Activated naive CD8-positive, alpha-beta T cell treated with anti-CD3 and anti-CD28 coated beads, Interleukin-2, amount 10 ng/mL, durations not matched to agents 7 days and 5 days (primary cell): ENCODE measurements at places on chromosomes 2 and 18.
A peak's percentile ranks its signal among the peaks of the same experiment; 100 is the strongest.

DNA sequence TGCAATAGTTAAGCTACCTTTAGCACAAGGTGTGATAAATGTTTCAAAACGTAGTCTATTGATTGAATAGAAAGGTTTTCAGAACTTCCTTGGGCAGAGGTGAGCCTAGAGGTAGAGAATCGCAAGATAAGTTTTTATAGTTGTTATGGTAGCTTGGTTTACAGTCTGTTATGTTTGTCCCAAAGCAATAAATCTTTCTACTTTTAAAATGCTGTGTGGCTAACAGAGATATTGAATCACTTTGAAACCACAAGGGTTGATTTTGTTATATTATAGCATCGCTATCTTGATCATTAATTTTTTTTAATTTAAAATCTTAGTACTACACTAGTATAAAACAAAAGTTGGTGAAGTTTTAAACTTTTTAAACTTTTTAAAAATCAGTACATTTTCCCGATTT is 126.7 kb downstream of the TMEM182 start:
- DNase-seq: no peak

DNA sequence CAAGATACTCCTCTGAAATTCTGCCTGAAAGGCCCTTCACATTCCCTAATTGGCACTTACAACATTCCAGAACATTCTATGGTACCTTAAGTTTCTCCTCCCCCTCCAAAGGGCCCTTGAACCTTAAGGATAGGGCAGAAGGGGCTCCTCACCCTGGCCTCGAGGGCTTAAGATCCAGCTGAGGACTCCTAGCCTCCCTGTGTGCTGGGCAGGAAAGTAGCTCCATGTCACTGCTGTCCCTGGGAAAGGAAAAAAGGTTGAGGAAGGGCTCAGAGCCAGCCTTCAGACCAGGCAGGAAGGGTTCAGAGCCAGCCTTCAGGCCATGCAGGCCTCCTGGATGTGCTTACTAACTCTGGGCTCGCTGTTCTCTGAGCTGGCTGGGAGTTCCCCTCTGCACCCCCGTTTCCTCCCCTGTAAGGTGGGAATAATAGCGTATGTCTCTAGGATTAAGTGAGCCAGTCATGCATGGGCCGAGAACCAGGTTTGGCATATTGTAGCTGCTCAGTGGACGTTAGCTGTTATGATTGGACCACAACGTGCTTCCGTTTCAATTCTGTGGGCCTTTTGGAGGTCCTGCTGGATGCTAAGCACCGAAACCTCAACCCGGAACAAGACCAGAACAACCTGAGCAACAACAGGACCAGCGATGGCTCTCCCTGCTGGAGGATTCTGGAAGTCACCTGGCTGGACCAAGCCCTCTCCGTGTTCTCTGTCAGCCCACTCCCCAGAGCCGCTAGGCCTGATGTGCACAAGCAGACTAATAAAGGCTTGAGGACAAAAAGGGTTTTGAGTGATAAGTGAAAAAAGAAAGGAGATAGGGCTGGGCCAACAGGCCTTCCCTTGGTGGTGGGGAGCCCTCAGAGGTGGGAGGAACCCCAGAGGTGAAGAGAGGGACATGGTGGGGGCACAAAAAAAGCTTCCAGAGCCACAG is 1.0 kb upstream of the B3GNT7 start:
- DNase-seq: no peak

DNA sequence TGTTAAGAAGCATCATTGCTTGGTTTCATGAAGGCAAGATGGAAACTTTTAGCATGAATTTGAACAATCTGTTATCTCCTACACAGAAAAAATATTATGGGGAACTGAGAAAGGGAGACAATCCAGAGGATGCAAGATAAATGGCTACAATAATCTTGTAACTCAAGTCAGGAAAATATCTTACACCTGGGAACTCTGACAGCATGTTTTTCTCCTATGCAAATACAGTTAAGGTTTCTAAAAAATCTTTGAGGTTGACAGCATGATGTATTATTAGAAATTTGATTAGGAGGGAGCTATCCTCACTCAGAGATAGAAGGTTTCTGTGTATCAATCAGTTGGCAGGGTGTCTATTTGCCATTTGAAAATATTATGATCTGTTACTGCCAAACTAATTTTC is 75.6 kb downstream of the GPD2 start:
- DNase-seq: no peak

- no peak for DNase-seq
Observed at GRCh38 chr2:165886487-165887146, 67.0 kb downstream of the TTC21B start.

GRCh38 chr2:20624156-20624883 is 26.6 kb downstream of the HS1BP3 start:
- no peak for DNase-seq

DNA sequence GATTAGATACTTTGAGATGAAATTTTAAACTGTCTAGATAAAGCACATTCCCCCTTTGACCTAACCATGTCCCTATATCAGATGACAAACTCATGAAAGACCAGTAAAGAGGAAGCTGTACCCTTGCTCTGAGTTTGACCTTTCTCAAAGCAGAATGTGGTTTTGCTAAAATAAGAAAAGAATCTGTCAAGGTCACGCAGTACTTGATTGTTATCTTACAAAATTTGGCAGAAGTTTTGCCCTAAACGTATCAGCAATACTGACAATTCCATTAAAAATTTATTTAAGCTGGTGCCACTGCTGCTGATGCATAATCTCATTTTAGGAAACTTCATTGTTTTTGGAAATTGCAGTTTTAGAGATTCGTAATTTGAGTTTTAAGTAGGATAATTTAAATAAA is 31.2 kb upstream of the GALM start:
- DNase-seq: no peak

GRCh38 chr2:235235977-235236767 is 257.7 kb upstream of the AGAP1 start:
- DNase-seq: no peak

- no peak for DNase-seq
Observed at GRCh38 chr18:8895987-8896619, 190.7 kb downstream of the MTCL1 start.

DNA sequence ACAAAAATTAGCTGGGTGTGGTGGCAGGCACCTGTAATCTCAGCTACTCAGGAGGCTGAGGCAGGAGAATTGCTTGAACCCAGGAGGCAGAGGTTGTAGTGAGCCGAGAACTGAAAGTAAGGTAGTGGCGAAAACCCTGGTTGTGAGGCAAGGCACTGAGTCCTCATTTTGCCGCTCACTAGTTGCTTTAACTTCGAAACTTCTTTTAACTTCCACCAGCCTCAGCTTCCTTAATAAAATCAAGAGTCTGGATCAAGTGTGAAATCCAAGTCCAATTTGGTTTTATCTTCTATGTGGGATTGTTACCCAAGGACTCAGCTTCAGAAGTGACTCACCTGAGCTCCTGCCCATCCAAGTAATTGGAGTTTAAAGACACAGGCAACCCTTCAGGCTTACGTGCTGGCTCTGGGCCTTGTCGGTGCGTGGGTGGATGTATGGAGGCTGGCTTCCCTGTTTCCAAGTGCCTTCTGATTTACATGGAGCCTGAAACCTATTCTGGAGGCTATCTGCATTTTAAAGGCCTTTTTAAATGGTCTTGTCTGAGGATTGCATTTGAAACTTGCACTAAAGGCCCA is 374.2 kb upstream of the ID2 start:
- DNase-seq: no peak

- DNase-seq: no peak
Observed at GRCh38 chr2:174300114-174300513, 34.6 kb upstream of the SP9 start.

DNA sequence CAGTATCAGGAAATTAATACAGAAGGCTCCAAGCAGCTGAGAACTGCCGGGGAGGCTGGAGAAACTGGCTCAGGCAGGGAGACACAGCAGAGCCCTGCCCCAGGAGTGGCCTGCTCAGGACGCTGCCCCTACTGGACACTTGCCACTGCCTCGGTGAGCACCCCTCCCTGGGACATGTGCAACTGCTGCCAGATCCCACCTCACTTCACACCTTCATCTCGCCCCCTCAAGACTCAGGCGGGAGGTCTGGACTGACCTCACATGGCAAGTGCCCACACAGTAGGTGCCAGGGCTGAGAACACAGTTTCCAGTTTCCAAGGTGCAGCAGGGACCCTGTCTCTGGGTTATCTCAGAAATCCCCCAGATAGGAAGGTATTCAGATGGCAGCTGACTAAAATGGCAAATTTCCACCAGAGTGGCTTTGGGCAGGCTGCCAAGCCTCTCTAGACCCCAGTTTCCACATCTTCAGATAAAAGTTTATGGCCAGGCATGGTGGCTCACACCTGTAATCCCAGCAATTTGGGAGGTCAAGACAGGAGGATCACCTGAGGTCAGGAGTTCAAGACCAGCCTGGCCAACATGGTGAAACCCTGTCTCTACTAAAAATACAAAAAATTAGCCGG is 33.7 kb upstream of the LBH start:
- no peak for DNase-seq

DNA sequence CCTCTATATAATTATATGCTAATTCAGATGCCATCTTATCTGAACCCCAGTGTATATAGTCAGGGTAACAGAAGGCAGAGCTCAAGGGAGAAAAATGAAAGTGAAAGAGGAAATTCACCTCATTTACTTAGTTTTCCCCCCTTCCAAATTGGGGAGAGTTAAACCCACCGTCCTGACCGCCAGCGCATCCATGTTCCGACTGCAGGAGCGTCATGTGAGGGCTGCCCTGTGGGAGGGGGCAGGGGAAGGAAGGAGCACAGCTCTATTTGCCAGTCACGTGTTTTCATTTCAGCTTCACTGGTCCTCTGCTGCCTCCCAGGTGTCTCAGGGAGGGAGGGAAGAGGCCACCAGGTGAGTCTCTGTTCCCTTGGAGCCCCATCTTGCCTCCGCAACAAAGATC is 13.2 kb downstream of the CNNM4 start:
- peak; percentile 56 for DNase-seq

GRCh38 chr2:51014759-51015158 is 17.2 kb downstream of the NRXN1 start:
- DNase-seq: no peak
